ENCODE measurements at places on chromosomes 5 and 9. TPM values are rescaled to one million over a fixed set of nuclear protein-coding genes. Genes with fewer than 3 reads are reported as not detected.

- no peak for DNase-seq
Measured at GRCh38 chr9:106339882-106340281, 523.1 kb upstream of the ZNF462 start.

DNA sequence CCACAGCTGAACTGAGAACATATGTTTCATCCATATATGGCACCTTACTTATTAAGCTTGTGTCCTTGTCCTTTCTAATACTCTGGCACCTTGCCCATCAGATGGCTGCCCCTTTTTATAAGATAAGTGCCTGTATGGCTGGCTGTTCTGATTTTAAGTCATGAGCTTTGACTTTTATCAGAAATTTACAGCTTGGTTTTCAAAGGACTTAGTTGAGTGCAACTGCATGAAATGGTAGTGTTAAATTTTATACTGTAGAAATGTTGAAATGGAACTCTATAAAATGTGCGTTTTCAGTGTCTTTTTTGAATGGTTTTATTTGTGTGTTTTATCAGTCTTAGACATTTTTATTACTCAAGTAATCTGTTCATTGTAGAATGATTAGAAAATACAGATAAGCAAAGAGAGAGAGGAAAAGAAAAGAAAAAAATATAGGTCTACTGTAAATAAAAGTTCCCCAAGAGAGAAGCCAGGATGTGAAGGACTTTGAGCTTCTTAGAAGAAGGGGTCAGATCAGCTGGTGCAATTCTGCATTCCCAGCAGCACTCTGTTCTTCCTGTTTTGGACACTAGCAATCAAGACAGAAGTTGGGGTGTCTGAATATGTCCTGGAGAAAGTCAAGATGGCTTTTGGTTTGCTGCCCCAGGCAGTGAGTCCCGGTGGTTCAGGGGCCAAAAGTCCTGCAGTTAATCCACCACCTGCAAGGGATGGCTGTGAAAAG is 38.9 kb downstream of the ARHGAP26 start:
- DNase-seq = peak; percentile 27

DNA sequence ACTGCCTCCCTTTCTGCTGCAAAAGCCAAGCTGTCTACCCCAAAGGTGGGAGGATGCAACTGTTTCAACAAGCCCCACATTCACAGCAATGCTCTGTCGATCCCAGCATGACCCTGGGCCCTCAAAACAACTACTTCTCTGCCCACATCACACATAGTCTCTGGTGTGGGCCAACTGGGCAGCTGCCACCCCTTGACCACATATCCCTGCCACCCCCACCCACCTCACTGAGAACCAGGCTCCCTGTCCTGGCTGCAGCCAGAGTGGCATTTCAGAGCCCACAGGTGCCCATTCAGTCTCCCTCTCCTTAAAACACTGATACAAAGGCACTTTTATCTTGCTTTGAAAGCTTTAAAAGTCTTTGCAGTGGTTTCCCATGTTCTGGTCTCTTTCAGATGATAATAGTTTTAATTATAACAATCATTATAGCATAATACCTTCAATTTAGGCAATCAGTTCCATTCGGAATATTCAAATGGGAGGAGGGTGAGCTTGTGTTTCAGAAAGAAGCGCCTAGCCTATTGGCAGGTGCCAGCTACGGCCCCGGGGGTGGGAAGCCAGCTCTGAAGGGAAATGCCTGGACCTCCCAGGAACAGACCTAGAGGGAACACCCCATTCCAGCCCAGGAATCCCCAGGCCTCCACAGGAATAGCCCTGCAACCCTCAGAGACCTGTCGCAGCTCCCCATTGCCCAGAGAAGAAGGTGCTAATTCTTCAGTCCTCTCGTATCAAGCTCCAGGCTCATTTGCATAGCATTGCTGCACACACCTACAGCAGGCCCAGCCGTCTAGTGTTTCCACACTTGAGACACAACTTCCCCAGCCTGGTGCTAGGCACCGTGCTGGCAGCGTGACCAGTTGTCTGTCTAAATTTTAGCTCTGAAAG is 90.8 kb downstream of the C5orf15 start:
- DNase-seq = no peak

GRCh38 chr5:111645303-111645838 is 111.6 kb downstream of the NREP start:
- no peak for DNase-seq

DNA sequence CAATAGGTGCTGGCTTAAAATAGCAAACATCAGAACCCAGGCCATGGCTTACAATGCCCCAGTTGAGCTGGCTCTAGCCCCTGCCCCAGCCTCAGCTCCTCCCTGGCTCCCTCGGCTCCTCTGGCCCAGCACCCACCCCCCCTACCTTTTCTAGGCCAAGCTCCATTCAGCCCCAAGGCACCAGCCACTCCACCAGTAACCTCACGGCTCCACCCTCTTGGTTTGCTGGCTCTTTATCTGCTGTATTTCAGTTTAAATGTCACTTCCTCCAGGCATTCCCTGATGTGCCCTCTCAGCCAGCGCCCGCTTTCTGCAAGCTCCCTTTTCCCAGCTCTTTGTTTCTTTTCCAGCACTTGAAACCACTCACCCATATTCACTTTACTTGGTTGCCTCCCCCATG is 10.6 kb downstream of the C1QTNF2 start:
- no peak for DNase-seq

DNA sequence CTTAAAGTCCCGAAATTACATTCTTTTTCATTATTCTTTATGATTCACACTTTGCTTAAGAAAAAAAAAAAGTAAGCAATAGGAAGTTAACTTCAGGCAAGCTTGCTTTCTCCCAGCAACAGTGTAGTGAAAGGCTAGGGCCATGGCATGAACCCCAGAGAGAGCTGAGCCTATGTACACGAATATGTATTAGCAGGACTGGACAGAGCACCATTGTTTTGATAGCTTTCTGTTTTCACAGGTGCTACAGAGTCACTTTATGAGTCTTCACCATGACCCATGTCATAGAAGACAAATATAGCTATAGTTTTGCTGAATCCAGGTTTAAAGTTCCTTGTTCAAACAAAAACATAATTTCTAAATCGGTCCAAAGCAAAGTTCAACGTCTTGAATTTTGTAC is 199.2 kb downstream of the ADAMTSL1 start:
- no peak for DNase-seq

GRCh38 chr9:108382310-108382709 is 473.5 kb downstream of the ACTL7B start:
- no peak for DNase-seq

DNA sequence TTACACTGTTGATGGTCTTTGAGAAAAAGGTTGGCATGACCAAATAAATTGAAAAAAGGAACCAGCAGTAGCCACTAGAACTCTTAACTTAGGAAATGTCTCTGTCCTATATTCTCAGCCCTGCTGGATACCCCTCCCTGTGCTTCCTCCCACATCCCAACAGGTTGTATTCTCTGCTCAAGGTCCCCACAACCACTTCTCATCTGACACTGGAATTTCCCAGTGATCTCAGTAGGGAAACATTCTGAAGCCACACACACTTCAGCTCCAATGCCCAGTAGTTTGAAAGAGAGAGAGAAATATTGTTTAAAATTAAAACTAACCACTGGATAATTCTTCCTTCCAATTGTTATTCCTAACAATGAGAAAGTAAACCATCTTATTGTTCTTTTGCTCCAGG is 30.0 kb upstream of the NREP start:
- DNase-seq = no peak

DNA sequence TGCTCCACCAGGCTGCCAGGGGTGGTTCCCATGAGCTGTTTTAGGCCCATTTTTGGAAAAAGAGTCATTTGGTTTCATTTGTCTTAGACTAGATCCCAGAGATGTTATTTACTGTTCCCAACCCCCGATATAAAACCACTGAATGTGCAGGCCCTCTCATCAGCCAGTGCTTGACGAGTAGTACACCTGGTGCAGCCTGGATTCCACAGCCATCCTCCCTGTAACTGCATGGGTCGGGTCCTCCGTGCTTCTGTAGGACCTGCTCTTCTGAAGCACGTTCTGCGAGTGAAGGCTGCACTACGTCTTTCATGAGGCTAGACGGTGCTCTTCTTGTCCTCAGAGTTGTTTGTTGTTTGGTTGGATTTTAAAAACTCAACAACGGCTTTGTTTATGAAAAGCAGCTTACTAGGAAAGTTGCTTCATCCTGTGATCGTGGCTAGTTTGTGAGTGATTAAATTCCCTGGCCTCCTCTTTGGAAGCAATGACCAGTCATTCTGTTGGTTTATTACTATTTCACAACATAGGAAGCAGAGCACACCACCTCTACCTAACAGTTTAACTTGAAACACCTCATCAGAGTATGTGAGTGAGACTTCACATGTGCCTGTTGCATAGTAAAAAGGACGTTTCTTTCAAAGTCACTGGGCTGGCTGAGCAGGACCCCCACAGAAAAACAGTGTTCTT is 135.2 kb downstream of the AOPEP start:
- DNase-seq = no peak

- DNase-seq = no peak
Measured at GRCh38 chr5:14036947-14037346, 92.5 kb upstream of the DNAH5 start.

Gene KCNN2
- under 0.01 TPM for total RNA-seq

Gene TMEM252
- total RNA-seq = not detected
